ENCODE measurements at places on chromosomes 7 and 10.

- no peak for DNase-seq
Measured at GRCh38 chr7:47191876-47192291, 390.0 kb downstream of the TNS3 start.

DNA sequence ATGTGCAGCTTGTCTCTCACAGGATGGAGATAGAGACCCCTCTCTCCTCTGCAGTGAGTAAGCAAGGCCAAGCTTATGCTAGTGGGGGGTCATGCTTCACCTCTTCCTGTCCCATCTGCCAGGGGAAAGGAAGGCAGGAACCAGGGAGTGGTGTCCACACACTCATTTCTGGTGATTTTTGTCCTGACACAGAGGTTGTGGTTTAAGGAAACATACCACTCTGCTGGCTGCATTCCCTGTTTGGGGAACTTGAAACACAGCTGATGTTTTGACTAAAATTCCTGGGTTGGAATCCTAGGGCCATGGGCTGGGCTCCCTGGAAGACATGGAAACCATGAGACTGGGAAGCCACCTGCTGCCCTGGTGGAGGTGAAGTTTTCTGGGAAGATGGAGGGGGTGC is 21.4 kb downstream of the C10orf120 start:
- DNase-seq = no peak

DNA sequence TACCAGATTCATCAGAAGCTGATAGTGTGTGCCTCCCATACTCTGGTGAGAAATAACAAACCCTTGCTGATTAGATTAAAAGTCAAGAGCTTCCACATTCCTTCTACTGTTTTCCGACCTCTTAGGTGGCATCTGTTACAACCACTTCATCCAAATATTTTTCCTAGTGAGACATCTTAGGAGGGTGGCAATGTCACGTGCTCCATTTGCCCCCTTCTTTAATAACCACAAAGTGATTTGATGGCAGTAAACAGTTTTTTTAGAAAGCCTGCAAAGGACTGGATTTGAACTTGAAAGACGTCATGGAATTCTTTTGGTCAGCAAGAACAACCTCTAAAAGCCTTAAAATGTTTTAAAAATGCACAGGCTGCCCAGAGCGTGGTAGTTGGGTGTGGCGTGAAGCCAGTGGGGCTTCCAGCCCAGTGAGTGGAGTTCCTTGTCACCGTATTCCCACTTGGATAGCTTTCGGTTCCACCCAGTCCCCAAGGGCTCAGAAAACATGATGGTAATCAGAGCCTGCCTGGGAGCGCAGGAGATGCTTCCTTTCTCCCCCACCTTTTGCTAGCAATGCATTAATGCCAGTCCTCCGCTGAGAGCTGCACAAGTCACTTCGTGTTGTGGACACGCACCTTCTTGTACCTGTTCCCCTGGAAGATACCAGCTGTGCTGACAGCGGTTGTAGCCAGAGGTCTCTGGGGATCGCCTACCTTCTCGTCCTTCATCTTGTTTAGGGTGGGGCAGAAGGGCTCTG is 256.4 kb downstream of the KIAA1217 start:
- no peak for DNase-seq

GRCh38 chr10:56698506-56698905 is 337.4 kb upstream of the ZWINT start:
- DNase-seq = no peak

- no peak for DNase-seq
Measured at GRCh38 chr7:105046414-105046813, 32.4 kb downstream of the KMT2E start.

- no peak for DNase-seq
Measured at GRCh38 chr10:50605269-50605950, 18.3 kb downstream of the SGMS1 start.

GRCh38 chr10:70455213-70455630 is 13.7 kb upstream of the NODAL start:
- DNase-seq = no peak

- no peak for DNase-seq
Measured at GRCh38 chr10:25047591-25048301, 31.3 kb downstream of the THNSL1 start.

- no peak for DNase-seq
Measured at GRCh38 chr7:116501425-116502167, 2.1 kb downstream of the CAV2 start.

GRCh38 chr10:75754096-75754831 is 322.8 kb downstream of the LRMDA start:
- DNase-seq = no peak

DNA sequence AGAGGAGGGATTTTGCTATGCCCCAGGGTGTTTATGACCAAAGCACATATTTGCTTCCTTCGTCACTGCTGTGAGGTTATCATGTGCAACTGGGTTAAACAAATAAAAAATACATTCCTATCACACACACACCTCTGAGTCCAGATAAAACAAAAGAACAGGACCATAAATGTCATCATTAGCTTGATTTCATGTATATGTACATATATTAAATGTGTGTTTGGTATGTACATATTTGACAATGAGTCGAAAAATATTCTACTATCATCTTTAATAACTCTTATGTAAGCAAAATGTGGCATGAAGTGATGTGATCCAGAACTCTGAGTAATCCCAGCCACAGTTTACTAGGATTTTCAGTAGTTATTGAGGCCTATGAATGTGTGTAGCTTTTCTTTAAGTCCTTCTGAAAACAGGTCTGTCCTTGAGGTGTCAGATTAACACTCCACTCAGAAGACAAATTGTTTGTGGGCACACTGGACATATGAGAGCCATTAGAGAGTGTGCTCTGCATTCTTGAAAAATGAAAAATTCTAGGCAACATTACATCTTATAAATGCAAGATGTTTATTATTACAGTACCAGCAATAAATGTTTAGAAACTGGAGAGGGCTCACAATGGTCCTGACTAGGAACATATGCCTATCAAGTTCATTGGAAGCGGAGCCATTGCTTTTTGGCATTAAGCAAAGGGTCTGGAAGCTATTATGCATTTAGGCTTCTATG is 335.1 kb upstream of the SEMA3A start:
- no peak for DNase-seq

DNA sequence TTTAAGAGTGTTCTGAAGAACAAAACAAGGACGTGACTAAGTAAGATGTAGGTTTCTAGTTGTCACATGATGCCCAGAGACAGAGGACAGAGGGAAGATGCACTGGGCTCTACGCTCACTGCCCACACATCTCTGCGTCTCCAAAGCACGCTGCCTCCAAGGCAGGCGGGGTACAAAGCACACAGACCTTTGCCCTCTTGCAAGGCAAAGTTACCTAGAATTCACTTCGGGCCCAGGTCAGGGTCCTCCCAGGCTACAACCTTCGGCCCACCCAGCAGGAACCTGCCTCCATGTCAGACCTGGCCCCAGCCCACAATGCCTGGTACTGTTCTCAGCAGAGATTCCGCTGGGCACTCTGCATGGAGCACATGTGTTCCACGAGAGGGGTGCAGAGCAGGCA is 26.5 kb downstream of the GRB10 start:
- DNase-seq = no peak

DNA sequence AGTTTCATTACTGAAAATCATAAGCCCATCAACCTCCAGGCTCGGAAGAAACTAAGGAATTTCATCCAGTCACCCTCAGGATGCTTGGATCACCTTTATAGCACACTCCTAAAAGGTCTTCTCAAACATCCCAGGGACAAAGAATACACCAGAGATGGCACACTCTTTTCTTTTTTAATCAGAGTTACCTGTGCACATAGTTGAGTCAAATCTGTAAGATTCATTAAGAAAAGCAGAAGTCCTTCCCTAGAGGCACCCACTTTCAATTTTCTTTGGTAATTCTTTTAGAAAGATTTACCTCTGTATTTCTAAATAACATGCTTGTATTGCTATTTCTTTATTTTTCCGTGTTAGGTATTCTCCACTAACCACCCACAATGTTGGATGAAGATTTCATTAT is 50.6 kb upstream of the IL6 start:
- no peak for DNase-seq

DNA sequence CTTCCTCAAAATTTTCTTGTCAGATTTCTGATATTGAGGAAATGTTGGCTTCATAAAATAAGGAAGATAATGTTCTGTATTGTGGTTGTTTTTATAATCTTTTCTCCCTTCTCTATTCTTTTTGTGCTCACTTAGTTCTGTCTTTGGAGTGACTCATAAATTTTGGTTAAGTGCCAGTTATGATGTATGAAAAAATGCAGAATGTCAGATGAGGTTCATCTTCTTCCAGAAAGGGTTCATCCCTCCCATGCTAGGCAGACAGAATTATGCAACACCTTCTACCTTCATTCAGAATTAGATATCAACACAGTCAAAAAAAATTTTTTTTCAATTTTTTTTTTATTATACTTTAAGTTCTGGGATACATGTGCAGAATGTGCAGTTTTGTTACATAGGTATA is 36.6 kb upstream of the CYP2C19 start:
- DNase-seq = no peak

- no peak for DNase-seq
Measured at GRCh38 chr10:51171946-51172345, 97.7 kb downstream of the PRKG1 start.

GRCh38 chr7:37705976-37706375 is 22.4 kb downstream of the GPR141 start:
- no peak for DNase-seq

DNA sequence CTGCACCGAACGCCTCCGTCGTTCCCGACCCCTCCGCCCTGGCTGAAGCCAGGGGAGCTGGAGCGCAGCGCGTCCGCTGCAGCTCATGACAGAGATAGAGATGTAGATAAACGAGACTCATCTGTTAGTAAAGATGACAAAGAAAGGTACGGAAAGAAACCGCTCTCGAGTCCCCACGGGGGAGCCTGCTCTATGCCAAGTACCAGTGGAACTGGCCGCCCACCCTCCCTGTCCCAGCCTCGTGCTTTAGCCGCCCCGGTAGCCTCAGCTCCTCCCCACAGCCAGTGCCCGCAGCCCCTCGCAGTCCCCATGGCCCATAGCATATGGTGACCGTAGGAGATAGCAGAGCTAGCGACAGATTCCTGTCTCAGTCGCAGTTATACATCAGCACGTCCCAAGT is 344.7 kb upstream of the GALNT17 start:
- no peak for DNase-seq

- no peak for DNase-seq
Measured at GRCh38 chr7:116988363-116988989, 35.2 kb downstream of the ST7 start.

GRCh38 chr7:64102656-64103400 is 57.6 kb downstream of the ZNF727 start:
- DNase-seq = no peak

GRCh38 chr7:100602889-100603725 is 944 bp downstream of the PCOLCE start:
- DNase-seq = no peak

DNA sequence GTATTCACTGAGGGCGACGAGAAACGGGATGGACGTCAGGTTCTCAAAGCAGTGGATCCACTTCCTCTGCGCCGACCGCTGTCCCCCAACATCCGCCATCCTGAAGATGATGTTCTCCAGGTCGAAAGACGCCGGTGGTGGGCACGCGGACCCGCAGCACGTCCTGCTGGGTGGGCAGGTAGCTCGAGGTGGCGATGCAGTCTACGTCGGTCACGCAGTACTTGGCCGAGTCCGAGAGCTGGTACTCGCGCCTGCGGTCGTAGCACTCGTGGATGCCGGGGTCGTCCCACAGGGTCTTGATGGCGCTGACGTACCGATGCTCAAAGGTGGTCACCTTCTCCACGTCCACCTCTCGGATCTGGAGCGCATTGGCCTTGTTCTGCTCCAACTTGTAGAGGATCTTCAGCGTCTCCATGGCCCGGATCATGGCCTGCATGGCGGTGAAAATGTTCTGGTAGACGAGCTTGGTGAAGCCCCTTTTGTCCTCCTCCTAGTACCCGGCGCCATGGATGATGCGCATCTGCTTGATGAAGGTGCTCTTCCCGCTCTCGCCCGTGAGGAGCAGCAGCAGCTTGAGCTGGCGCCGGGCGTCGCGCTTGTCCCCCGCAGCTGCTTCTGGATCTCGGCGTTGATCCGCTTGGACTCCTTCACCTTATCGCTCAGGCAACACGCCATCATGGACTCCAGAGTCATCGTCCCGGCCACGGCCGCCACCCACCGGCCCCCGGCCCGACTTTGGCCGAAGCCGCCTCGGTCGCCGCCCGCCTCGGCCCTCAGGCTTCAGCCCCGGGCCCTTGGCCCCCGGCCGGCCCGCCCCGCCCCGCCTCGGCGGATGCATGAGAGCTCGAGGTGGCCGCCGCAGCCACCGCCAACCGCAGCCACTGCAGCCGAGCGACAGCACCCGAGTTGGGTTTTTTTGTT is 122.9 kb upstream of the KCTD7 start:
- no peak for DNase-seq

- no peak for DNase-seq
Measured at GRCh38 chr7:26592011-26592410, 272.4 kb downstream of the SKAP2 start.

DNA sequence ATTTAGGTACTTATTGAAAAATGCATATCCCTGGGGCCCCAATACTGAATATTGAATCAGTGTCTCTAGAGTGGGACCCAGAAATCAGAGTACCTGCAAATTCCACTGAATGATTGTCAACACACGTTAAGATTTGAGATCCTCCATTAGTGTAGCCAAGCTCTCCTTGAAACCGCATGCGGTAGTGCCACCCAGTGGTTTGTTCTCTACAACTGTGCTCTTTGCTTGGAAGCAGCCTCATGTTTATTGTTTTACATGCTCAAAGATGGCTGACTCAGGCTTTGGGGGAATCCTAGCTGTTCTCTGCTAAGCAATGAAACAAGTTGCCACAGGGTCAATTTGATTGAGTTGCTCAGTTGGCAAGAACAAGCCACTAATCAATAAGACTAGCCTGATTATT is 340.2 kb upstream of the CELF2 start:
- no peak for DNase-seq

DNA sequence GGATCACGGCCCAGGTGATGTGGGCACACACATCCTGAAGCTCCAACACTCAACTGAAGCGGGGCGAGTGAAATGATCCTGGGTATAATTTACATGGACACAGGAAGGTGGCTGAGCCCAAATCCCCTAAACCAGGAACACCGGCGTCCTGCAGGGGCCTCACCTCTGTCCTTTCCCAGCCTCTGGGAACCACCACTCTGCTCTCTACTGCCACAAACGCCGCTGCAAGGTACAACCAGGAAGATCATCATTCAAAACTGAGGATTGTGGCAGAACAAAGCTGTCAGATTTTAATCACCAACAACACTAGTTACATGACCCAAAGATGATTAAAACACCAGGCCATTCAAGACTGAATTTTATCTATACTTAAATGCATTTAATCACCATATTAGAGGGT is 104.0 kb downstream of the DIP2C start:
- no peak for DNase-seq

GRCh38 chr10:58027426-58027825 is 240.3 kb downstream of the IPMK start:
- no peak for DNase-seq

- no peak for DNase-seq
Measured at GRCh38 chr10:62433901-62434300, 59.7 kb downstream of the ZNF365 start.

- DNase-seq = no peak
Measured at GRCh38 chr7:18724318-18724717, 228.8 kb downstream of the HDAC9 start.

All from activated B cell treated with CpG ODN at 0.5 μM for 24 hours (primary cell).